ENCODE measurements at places on chromosomes 7 and 10. TPM values are rescaled to one million over a fixed set of nuclear protein-coding genes. Genes with fewer than 3 reads are reported as not detected.

SEMA3D gene
- total RNA-seq = 7.2 TPM

CCL24 gene
- total RNA-seq = not detected

GNAT3 gene
- not detected for total RNA-seq

CYP2C9 gene
- not detected for total RNA-seq

ETV1 gene
- 61.9 TPM for total RNA-seq

OR2A42 gene
- total RNA-seq = 0.27 TPM

SHH gene
- total RNA-seq = not detected

ZCWPW1 gene
- total RNA-seq = 0.59 TPM

GRCh38 chr7:117674617-117675016 is 194.8 kb downstream of the CFTR start:
- peak; percentile 81 for DNase-seq

GRCh38 chr7:7868572-7868899 is 100.1 kb upstream of the GLCCI1 start:
- no peak for DNase-seq

DNA sequence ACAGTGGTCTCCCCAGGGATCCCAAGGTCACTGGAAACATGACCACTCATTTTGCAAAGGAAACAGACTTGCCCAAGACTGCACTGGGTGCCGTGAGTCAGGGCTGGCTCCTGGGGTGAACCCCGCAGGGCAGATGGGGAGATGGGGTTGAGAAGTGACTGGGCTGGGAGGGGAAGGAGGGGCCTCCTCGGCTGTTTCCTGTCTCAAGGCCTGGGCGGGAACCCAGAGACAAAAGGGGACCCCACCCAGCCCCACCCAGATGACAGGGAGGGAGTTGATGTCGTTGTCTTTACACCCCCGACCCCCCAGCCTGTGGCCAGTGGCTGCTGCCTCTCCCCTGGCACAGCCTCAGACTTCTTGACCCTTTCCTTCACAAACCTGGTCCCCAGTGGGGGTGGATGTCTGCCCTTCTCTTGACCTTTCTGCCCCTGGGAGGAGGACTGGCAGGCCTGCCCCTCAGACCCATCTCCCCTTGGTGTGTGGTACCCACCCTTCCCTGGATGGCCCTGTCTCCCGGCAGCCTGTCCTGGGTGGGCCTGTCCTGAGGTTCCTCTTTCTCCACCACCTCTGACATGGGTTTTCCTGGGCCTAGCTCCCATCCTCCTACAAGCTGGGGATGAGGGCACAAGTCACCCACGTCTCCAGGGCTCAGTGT is 1.4 kb downstream of the MYO1G start:
- no peak for DNase-seq

- peak; percentile 33 for DNase-seq
Observed at GRCh38 chr10:29966269-29966668, 93.1 kb downstream of the JCAD start.

DNA sequence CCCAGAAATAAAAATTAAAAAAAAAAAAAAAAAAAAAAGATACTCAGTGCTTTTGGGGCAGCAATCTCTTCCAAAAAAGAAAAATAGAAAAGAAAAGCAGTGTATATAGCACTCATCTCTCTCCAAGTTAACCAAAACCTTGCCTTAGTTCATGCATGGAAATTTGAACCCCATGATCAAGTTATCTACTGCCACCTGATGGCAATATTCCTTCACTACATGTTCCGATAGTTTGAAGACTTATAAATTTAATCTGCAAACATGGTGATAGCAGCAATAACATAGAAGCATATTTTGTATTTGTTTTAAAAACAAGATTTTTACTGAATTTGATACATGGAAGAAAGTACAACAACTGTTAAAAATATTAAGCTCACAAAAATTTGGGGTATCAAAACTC is 48.6 kb upstream of the SLIT1 start:
- peak; percentile 55 for DNase-seq

DNA sequence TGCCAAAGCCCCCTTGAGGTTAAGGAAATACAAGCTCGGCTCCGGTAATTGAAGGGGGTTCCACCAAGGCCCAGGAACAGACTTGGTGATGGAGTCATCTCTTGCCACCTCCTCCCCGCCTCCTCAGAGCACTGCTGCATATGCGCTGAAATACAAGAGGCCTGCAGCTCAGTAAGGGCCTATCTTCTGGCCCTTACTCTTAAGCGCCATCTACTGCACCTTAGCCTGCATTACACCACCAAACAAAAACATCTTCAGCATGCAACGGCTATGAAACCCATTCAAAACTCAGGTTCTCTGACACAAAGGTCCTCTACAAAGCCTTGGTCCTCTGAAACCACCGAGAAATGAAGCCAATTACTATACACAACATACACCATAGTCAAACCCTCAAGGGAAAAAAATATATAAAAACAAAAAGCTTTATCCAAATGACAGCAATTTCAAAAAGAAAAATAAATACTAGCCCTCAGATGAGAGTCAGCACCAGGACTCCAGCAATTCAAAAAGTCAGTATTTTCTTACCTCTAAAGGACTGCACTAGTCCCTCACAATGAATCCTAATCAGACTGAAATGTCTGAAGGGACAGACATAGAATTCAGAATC is 176.8 kb upstream of the TBX20 start:
- peak; percentile 63 for DNase-seq

DNA sequence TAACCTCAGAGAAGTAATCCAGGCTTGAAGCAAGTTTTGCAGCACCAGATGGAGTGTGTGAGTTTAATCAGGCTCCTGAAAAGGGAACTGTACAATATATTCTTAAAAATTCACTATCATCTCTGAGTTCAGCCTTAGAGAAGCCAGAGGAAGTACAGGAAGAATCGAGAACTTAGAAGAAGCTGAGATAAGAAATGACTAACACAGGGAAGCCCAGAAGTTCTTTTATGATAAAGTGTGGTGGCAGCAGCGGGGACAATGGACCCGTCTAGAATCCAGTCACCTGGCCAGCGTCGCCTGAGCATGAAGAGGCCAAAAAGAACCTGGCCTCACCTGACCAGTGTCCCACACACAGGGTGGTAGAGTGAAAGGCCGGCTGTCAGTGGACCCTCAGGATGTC is 161.0 kb downstream of the USP6NL start:
- DNase-seq = no peak

DNA sequence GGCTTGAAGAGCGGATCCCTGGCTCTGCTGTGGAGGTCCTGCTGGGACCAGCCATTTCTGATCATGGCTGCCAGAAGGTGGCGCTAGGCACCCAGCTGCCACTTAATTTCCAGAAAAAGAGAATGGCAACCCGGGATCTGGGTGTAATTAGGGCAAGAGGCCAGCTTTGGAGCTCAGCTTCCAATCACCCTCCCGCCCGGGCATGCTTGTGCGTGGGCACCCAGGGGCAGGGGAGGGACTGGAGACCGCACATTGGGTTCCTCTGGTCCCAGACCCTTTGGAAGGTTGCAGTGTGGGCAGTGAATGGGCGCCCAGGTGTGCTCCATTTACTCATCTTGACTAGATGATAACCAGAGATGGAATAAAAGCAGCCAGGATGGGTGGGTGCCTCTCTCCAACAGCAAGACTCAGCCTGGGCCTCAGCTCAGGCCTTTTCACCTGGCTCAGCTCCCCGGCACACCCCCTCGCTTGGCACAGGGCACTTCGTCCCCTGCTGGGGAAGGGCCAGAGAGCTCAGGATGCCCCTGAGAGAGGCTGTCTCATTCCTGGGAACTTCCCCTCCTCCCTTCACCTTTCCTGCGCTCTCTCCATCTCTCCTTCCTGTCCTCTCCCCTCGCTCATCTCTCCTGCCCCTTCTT is 14.7 kb downstream of the FAM241B start:
- peak; percentile 83 for DNase-seq

DNA sequence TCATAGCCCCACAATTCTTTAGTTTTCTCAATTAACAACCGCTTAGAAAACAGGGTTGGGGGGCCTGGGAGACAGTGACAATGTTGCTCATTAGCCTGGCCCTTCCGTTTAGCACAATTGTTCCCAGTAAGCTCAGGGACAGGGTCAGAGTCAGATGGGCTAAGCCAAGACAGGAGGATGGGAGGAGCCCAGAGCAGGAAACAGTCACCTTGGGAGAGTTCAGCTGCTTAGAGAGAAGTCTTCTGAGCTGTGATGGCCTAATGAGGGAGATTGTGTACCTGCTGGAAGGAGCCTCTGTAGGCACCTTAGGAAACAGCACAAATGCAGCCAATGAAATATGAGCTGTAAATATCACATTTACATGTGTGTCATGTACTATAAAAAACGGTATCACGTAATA is 35.9 kb downstream of the SVOPL start:
- no peak for DNase-seq

DNA sequence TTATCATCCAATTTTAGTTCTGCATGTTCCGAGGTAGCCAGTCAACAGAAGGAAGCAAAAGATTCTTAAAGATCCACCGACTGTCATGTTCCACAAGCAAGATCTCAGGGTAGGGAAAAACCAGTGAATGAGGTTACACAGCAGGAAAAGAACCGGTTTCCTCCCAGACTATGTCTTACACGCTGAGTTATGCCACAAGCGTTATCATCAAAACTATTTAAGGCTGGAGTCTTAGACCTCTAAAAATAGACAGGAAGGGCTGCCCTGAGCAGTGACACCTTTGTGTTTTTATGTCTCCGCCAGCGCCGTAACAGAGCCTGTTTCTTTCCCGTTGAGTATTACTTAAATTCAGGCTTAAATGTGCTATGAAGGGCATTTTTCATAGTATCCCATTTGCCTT is 48.3 kb downstream of the PROSER2 start:
- no peak for DNase-seq

DNA sequence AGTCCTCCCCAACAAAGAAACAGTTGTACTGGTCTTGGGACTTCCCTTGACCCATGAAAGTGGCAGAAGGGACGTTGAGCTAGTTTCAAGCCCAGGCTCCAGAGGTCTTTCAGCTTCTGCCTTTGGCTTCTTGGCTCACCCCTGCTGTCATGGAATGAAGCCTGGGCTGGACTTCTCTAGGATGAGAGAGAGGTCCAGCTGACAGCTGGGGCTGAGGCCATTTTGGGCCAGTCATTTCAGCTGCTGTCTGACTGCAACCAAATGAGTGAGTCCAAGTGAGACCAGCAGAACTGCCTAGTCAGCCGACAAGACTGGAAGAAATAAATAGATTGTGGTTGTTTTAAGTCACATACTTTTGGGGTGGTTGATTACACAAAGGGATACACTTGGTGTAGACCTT is 76.6 kb downstream of the TMEM178B start:
- no peak for DNase-seq

DNA sequence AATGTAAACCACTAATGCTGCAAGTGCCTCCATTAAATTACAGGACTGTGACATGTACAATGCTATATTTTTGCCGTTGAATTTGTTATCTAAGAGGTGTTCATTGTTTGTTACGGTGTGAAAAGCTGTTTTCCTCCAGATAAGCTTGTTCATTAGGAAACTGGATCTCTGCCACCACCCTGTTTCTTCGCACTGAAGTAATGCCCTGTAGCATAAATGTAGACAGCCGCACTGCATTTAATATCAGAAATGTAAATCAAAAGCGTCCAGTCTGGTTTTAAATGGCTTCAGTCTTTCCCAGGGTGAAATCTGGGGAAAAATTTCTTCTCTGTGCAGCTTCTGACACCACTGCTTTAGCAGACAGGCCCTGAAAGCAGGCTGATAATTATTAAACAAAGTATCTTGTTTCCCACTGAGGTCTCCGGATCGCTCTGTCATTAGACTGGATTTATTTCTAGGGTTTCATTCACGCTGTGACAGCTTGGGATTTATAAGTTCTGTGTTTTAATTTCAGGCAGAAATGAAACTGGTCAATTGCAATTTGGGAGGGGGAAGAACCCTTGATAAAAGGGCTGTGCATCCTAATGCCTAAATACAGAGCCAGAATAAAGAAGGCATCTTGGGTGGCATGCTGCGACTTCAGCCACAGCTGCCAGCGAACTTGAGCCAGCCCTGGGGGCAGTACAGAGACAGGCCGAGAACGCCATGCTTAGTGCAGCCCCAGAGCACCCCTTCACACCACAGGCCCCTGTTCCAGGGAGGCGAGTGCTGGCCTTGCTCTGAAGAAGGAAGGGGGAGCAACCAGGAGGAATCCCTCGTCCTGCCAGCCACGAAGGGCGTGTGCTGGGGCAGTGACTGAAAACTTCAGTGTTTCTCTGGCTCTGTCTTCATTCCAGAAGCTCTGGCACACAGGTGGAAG is 547.7 kb upstream of the GALNT17 start:
- DNase-seq = no peak

GRCh38 chr10:100740476-100741377 is 4.7 kb upstream of the PAX2 start:
- DNase-seq = peak; percentile 72

DNA sequence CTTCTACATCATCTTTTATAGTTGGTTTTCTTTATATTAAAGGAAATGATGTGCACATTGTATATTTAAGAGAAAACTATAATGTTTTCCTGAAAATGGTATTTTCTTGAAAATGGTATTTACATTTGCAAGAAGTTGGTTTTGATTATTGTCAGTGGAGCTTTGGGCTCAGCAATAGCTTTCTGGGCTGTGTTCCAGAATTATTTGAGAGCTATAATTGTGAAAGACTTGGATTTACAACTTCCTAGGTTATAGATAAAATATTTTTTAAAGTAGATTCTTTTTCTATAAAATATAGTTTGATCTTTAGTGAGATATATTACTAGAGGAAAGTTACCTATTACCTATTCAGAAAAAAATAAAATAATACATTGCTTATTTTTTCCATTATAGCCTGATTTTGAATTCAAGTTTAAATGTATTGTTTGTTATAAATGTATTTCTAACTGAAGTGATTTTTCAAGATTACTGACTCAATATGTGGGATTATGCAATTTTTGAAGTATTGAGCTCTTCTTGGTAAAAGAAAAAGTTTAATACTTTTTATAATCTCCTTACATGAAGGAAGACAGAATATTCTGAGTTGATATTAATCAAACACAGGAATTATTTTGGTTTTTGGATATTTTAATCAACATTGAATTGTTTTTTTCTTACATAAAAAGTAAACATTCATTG is 20.2 kb downstream of the GNAI1 start:
- no peak for DNase-seq

- DNase-seq = peak; percentile 33
Observed at GRCh38 chr10:5071411-5072198, 22.6 kb upstream of the AKR1C3 start.

DNA sequence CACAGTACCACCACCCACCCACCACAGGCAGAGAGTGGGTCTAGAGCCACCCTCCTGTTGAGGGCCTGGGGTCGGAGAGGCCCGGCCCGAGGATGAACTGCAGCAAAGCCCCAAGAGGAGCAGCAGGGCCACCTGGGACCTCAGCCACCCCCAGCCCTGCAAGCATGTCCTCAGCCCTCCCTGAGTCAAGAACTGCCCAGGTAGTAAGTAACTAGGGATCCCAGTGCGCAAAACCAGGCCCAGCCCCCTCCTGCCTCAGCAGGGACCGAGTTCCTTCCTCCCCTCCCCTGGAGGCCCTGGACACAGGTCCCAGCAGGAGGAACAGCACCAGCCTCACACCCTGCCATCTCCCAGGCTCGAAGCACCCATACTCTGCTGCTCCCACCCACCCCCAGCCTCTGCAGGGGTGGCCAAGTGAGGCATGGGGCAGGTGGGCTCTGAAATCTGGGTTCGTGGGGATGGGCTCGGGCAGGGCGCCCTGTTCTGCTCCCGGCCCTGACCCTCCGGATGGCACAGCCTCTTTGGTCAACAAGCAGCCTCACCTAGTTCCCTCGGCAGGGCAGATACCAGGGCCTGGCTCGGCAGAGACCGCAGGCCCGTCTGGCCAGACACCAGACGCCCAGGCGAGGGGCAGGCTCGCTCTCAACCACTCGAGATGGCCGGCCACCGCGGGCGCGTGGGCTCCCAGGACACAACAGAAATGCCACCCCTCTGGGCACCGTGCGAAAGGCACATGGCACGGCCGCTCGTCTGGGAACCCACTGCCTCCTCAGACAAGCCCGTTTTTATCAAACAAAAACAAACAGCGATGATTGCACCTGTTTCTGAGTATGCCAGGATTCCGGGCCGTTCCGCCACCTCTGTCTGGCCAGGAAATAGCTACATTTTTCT is 15.2 kb downstream of the PDGFA start:
- no peak for DNase-seq

- DNase-seq = peak; percentile 69
Observed at GRCh38 chr10:17643339-17643754, 604 bp upstream of the STAM start.
